NB4 (cell line): ENCODE measurements at places on chromosomes 12 and 14.

GRCh38 chr12:48996794-48997718 is 2.1 kb downstream of the DDN start:
- peak; percentile 87 for DNase-seq

DNA sequence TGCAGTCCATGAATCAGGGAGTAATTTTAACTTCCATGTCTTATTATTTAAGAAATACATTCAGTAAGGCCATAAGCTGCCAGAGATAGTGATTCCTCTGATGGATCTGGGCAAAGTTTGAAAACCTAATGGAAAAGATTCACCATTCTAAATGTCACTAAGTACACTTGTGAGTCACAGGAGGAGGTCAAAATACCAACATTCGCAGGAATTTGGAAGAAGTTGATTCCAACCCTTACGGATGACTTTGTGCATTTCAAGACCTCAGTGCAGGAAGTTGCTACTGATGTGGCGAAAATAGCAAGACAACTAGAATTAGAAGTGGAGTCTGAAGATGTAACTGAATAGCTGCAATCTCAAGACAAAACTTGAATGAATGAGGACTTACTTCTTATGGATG is 69.8 kb downstream of the OSBPL8 start:
- no peak for DNase-seq

GRCh38 chr12:61999311-61999710 is 260.9 kb upstream of the USP15 start:
- DNase-seq: no peak

GRCh38 chr14:102622262-102622885 is 29.9 kb downstream of the RCOR1 start:
- no peak for DNase-seq

GRCh38 chr12:85363382-85364190 is 83.6 kb downstream of the ALX1 start:
- no peak for DNase-seq
